ENCODE measurements at places on chromosomes 13 and 19. TPM values are rescaled to one million over a fixed set of nuclear protein-coding genes. Genes with fewer than 3 reads are reported as not detected.

SERTAD1 gene
- 0.98 TPM for total RNA-seq

DMKN gene
- total RNA-seq, result 0.49 TPM

ATXN8OS gene
- total RNA-seq, result 1.2 TPM

CXCL17 gene
- total RNA-seq, result not detected

CTXN1 gene
- 36.6 TPM for total RNA-seq

ODAD3 gene
- 0.49 TPM for total RNA-seq

RETN gene
- 0.98 TPM for total RNA-seq

ZNF256 gene
- total RNA-seq, result 14.3 TPM

RNF17 gene
- total RNA-seq, result not detected

IZUMO4 gene
- 3.0 TPM for total RNA-seq

ZNF547 gene
- 7.9 TPM for total RNA-seq

All from temporal lobe (tissue), 4 donors.